ENCODE measurements at places on chromosomes 12 and 14.

- no peak for DNase-seq
Measured at GRCh38 chr12:104505095-104505818, 48.5 kb downstream of the CHST11 start.

DNA sequence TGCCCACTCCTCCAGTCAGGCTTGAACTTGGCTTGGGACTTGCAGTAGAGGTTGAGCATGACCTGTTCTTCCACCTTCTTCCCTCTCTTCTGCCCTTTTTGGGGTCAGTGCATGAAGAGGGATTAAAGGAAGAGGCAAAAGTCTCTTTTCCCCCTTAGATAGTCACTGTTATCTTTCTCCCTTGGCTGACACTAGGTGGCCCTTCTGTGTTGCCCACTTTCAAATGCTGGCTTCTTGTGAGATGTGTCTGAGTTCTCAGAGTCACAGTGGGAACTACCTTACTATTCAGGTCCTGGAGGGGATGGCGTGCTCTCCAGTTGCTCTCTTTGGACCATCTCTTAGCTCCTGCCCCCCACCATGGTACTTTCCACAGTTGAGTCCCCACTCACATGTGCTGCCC is 73.6 kb downstream of the GPR65 start:
- DNase-seq = no peak

DNA sequence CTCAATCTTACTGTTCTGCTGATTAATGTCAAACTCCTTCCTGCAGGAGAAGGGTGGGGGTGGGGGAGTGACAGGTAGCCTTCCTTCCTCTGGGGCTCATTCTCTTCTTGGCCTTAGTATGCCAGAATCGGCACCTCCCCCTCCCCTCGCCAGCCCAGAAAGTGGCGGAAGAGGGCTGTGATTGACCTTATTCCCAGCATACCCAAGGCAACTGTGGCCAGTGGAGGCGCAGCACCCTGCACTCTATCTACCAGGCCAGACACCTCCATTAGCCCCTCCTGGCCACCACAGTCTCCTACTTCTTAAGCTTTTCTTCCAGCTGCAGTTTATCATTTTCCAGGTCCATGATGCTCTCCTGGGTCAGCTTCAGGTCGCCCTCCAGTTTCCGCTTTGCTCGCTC is 15.5 kb downstream of the MYH6 start:
- no peak for DNase-seq

DNA sequence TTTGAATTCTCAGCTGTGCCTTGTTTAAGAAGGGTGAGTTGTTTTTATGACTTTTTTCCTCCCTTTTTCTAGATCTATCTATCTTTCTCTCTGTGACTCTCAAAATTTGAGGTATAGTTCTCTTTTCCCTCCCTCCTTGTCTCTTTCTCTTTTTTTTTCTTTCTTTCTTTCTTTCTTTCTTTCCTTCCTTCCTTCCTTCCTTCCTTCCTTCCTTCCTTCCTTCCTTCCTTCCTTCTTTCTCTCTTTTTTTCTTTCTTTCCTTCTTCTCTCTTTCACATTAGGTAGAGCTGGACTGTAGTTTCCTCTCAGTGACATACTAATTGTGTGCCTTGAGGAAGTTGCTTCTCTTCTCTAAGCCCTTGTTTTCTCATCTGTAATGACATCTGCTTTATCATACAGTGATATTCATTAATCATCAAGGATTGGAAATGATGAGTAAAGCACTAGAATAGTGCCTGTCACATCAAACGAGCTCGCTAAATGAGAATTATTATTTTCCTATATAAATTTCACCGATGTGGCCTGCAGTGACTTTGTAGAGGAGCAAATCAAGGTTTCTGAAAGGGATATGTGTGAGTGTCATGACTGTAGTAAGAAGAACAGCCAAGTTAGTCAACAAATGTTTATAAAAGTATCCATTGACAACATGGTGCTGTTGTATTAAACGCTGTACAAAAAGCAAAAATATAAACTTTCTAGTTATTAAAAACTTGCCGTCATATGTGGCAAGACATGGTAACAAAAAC is 78.9 kb upstream of the SLC38A2 start:
- DNase-seq = no peak

DNA sequence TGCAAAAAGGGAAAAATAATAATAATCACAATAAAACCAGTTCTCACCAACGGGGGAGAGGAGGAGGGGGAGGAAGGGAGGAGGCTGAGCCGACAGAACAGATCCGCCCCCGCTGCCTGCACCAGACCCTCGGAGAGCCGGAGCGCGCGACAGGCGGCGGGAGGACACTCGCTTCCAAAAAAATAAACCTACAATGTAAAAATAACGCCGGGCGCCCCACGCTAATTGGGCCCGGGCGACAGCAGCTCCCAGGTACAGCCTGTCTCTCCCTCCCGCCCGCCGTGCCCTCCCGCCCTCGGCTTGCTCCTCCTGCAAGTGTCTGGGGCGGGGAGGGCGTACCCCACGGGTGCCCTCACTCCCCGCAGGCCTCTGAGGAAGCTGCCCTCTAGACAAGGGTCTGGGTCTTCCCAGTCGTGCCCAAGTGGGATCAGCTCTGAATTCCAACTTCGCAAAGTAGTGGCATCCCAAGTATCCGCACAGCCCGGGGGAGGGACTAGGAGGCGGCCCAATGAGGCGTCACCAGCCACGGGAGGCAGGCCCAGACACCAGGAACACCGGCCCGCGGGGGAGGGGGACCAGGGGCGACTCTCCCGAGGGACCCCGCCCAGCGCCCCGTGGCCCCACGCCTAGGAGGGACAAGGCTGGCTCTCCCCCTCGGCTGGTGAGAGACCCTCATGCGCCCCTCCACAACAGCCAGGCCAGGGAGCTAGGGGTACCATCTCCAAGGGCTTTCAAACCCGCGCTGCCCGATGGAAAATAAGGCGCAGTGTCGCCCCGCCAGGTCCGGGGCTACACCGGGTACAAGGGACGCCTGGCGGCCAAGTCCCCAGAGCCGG is 1.0 kb downstream of the NCOR2 start:
- peak; percentile 39 for DNase-seq

DNA sequence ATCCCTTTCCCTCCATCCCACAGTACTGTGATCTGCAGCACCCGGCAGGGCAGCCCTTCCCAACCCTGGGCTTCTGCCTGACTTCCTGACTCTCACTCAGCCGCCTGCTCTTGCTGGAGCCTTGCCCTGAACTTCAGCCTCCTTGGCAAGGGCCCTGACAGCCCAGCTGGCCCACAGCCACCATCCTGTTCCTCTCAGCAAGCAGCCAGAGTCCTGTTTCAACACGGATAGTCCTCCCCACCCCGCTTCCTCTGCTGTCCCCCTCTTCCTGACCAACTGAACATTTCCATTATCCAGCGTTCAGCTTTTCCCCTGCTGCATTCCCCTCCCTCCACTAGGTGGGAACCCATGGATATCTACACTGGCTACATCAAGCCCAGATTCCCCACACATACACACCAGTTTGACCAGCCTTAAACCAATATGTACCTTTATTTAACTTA is 74.0 kb upstream of the MDM1 start:
- DNase-seq = no peak
